Brain microvascular endothelial cell (primary cell): ENCODE measurements at places on chromosomes 6 and 20.

GRCh38 chr6:135212020-135212806, 31.1 kb downstream of the MYB start:
- no peak for DNase-seq

- DNase-seq, result peak; percentile 73
Measured at GRCh38 chr6:3383525-3383924, 73.3 kb downstream of the SLC22A23 start.

DNA sequence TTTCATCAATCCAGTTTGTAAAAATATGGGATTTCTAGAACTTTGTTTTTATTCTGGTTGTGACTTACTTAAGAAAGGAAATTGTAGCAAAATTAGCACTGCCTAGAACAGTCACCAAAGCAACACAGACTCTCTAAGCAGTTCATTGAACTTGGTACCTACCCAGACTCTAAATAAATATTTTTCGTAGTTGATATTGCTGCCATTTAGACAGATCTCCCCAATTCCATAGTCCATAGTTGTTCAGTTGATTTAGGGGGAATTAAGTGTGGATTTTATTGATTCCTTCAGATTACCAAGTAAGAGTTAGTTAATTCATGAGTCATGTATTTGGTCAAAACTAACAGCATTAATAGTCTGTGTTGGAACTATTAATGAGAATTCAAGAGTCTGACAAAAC, 822.5 kb downstream of the DHX35 start:
- no peak for DNase-seq

- no peak for DNase-seq
Measured at GRCh38 chr6:33321227-33321626, 3.7 kb upstream of the ZBTB22 start.

DNA sequence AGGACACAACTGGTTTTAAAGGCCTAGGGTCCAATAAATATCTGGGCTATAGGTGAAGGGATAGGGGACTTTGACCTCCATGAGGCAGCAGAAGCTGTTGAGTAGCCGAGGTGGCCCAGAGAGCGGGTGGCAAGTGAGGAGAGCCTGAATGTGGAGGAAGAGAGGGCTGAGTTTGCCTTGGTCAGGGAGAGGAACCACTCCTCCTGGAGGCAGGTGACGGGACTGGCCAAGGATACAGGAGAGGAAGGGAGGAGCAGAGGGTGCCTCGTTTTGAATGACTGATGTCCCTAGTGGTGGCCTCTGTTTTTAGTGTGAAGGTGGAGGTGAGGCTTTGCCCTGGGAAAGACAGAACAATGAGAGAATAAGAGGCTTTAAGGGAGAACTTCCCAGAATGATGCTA, 19.1 kb upstream of the AAR2 start:
- no peak for DNase-seq

DNA sequence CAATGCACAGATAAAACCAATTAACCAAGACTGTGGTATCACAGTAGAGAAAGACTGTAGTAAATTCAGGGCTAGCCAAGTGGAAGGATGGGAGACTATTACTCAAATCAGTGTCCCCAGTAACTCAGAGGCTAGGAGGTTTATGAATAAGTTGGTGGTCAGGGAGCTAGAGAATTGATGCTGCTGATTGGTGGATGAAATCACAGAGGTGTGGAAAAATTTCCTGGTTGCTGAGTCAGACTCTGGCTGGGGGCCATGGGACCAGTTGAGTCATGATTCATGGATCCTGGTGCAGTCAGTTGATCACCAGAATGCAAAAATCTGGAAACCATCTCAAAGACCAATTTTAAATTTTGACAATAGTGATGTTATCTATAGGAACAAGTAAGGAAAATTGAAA, 555.9 kb downstream of the C6orf118 start:
- DNase-seq, result peak; percentile 12

- DNase-seq, result no peak
Measured at GRCh38 chr6:2021713-2022125, 223.7 kb downstream of the GMDS start.

DNA sequence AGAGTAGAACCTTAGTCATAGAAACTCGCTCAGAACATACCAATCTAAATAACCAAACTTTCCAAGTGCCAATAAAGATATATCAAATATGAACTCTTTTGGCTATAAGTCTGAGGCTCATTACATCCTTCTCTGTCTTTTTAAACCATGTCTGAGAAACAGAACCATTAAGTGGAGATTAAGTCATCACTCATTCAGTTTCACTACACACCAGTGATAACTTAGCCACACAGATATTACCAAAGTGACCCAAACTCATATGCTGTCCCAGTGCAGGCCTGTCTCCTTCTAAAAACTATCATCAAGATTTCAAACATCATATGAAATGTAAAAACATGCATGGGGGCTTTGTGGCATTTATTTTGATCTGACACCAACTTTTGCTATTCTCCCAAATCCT, 12.0 kb downstream of the GCLC start:
- no peak for DNase-seq

DNA sequence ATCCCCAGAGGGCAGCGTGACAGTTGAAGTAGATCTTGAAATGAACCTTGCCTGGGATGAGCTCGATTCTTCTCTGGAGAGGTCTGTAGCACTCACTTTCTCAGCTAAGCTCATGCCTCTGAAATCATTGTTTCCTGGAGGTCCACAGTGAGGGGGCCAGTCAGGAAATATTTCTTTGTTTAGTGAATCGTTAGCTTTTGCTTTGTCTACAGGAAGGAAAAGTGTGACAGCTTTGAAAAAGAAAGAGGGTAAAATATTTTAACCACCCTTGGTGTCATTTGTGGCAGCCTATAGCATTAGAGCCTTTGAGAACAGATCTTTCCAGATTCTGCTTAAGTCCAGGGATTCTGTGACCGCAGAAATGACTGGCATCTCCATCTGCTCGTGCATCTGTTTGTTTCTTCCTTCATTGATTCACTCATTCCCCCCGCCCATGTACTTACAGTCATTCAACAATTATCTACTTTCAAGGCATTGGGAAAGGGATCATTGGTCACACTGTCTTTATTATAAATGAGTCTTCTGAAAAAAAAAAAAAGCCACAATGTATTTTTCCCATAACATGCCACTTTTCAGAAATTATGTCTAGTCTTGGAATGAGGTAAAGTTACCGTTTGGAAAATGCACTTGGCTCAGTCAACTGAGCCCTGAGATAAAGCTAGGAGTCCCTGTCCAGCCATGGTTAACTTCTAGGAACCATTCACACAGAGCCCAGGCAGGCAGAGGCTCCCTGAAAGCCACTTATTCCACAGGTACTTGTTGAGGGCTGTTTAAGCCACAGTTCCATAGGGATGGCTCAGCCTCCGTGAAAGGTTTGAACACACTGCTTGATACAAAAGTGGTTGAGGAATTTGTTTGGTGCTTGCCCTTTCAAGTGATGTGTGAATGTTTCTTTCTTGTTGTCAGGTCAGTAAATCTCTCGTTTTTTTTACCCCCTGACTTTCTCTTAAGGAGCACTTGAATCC, 86.0 kb downstream of the TIAM2 start:
- no peak for DNase-seq

DNA sequence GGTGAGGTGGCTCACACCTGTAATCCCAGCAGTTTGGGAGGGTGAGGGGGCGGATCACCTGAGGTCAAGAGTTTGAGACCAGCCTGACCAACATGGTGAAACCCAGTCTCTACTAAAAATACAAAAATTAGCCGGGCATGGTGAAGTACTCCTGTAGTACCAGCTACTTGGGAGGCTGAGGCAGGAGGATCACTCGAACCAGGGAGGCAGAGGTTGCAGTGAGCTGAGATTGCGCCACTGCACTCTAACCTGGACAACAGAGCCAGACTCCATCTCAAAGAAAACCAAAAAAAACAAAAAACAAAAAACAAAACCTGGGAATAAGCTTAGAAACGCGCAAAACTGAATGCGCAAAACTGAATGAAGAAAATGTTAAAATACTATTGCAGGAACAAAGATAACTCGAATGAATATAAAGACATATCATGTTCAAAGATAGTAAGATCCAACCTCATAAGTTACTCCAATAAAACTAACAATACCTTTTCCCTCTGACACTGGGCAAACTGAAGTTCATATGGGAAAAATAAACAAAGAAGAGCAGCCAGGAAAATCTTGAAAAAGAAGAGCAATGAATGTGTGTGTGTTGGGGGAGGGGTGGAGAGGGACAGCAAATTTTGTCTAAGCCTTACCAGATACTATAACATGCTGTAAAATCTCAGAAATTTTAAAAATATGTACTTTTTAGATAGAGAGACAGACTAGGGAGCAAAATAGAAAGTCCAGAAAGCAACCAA, 101.0 kb upstream of the BEND3 start:
- DNase-seq, result no peak

DNA sequence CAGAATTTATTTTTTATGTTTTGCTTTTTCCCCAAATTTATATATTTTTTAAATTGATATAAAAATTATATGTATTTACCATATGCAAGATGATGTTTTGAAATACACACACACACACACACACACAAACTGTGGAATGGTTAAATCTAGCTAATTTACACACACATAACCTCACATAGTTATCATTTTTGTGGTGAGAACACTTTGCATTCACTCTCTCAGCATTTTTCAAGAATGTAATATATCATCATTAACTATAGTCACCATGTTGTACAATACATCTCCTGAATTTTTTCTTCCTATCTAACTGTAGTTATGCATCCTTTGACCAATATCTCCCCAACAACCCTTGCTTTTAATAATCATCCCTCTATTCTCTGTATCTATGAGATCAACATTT, 52.2 kb downstream of the GFRAL start:
- no peak for DNase-seq

GRCh38 chr6:85464260-85464644, 14.4 kb downstream of the NT5E start:
- peak; percentile 98 for DNase-seq

DNA sequence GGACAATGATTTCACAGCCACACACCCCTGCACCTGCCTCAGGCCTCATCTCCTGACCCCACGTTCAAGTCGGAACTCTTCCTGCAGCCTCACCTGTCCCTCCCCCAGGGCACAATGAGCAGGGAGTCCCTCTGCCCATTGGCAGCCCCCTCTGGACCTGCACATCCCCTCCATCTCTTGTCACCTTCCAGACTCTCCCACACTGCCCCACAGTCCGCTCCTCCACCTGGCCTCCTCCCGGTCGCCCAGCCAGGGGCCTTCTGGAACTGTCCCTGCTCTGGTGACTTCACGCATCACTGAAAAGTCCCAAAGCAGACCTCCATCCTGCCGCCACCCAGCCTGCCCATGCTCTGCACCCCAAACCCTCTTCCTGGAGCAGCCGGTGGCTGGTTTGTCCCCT, 4.7 kb downstream of the CTSZ start:
- DNase-seq, result no peak

DNA sequence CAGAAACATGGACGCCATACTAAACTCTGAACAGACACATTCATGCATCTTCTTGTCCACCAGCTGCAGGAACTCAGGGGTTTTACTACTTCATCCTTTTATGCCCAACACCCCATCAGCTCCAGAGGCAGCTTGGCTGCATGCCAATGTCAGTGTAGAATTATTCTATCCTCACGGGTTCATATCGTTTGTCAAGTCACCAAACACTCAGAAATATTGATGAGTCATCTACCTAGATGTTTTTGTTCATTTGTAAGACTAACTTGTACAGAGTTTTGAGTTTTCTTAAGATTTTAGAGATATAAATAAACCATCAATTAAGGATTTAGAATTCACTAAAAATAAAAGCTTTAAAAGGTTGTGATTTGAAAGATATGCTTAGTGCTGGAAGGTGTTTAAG, 590.7 kb upstream of the FLRT3 start:
- no peak for DNase-seq

DNA sequence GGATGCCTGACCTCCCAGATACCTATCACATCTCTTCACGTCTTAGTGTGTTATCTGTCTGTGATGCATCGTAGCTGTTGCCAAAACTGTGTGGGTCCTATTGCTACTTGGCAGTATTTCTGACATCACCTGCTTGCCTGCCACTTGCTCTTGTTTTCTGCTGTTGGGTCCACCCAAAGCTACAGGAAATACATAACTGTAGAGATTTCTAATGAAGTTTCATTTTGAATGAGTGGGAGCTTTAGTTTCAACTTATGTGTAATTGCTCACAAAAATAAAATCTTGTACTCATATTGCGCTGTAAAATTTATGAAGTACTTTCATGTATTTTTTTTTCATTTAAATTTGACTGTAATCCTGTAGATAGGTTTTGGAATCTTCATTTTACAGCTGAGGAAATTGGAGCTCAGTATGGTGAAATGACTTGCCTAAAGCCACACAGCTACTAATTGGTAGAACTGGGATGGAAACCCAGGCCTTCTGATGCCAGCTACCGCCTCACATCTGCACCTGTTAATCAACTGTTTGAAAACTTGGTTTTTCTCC, 113.6 kb upstream of the MAN1A1 start:
- DNase-seq, result no peak

GRCh38 chr6:96065213-96065612, 49.4 kb downstream of the FUT9 start:
- DNase-seq, result no peak

DNA sequence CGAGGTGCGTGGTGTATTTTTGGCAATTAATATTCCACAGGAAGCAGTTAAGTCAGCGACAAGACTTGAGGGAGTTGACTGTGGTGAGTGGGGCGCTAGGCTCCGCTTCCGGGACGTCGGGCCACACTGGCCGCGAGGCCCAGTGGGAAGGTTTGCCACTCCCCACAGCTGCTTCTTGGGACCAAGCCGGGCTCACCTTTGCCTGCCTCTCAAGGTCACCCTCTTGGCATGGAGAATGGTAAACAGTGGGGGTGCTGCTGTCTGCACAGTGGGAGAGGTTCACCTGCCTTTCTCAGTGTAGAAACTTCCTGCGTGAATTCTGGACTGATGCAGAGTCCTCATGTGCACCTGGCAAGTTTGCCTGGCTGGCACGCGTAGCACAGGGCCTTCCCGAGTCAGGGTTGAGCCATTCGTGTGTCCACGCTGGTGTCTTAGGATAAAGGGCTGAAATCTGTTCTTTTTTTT, 6.4 kb downstream of the OSBPL2 start:
- no peak for DNase-seq

DNA sequence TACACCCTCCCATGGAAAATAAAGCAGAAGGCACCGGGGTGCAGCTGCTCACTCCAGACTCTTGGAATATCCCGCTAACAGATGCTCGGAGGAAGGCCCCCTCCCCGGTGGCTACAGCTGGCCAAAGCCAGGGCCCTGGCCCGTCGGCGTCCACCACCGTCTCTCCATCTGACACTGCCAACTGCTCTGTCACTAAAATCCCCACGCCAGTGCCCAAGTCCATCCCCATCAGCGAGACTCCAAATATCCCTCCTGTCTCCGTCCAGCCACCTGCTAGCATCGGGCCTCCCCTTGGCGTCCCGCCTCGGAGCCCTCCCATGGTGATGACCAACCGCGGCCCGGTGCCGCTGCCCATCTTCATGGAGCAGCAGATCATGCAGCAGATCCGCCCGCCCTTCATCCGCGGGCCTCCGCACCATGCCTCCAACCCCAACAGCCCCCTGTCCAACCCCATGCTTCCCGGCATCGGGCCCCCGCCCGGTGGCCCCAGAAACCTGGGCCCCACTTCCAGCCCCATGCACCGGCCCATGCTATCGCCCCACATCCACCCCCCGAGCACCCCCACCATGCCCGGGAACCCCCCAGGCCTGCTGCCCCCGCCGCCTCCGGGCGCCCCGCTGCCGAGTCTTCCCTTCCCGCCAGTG, 143.9 kb downstream of the SOBP start:
- no peak for DNase-seq

- DNase-seq, result peak; percentile 36
Measured at GRCh38 chr6:99458319-99458718, 33.2 kb upstream of the PNISR start.

GRCh38 chr6:25177500-25178028, 101.6 kb upstream of the CARMIL1 start:
- no peak for DNase-seq
